ENCODE measurements at places on chromosomes 11 and 22.

GRCh38 chr11:106397787-106398501, 320.5 kb downstream of the AASDHPPT start:
- DNase-seq, result no peak

DNA sequence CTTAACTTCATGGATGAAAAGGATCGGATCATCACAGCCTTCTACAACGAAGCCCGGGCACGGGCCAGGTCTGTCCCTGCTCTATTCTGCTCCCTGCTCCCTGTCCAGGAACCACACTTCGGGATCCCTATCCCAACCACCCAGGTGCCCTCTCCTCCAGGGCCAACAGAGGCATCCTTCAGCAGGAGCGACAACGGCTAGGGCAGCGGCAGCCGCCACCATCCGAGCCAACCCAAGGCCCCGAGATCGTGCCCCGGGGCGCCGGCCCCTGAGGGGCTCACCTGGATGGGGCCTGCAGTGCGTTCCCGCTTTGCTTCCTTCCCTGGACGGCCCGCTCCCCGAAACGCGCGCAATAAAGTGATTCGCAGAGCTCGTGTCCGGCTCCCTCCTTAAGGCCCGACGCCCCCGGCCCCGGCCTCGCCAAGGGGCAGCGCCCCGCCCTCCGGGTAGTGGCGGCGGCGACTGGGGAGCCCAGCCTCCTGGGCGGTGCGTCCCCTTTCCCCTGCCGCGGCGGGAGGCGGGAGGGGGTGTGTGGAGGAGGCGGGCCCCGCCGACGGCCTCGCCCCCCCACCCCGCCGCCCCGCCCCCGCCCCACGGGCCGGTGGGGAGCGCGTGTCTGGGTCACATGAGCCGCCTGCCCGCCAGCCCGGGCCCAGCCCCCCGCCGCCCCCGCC, at the start of gene VEGFB:
TSS of gene VEGFB (plus strand) at position 672 of the 674 bp plus-strand sequence. CDS start 250 bp downstream, outside the sequence.
- DNase-seq, result peak; percentile 62

- DNase-seq, result no peak
Observed at GRCh38 chr22:44879301-44879680, 126.9 kb downstream of the ARHGAP8 start.

- DNase-seq, result no peak
Observed at GRCh38 chr11:57571606-57572005, 4.1 kb upstream of the UBE2L6 start.

- peak; percentile 51 for DNase-seq
Observed at GRCh38 chr11:83194281-83195142, 1.0 kb downstream of the ANKRD42 start.

- DNase-seq, result peak; percentile 56
Observed at GRCh38 chr22:26671317-26672059, 14.1 kb downstream of the MIAT start.

GRCh38 chr22:37278261-37278660, 4.0 kb upstream of the CYTH4 start:
- DNase-seq, result no peak

DNA sequence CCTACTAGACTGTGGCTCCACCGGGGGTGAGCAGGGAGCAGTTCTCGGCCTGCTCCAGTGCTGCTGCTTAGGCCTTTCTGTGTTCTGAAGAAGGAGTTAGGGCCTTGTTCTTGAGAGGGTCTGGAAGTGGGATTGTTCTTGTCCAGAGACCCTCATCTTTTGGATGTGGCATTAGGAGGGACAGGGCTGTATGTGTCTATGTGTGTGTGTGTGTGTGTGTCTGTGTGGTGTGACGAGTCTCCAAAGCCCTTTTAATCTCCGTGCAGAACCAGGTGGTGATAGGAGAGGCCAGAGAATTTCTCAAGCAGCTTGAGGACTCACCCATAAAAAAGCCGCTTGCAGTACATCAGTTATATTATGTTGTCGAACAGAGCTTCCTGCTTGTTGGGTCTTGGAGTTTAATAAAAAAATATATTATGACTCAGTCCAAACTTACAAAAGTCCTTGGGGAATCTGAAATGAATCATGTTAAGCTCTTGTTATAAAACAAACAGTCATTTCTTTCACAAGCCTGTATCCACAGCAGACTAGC, 196.5 kb downstream of the TENM4 start:
- DNase-seq, result no peak

DNA sequence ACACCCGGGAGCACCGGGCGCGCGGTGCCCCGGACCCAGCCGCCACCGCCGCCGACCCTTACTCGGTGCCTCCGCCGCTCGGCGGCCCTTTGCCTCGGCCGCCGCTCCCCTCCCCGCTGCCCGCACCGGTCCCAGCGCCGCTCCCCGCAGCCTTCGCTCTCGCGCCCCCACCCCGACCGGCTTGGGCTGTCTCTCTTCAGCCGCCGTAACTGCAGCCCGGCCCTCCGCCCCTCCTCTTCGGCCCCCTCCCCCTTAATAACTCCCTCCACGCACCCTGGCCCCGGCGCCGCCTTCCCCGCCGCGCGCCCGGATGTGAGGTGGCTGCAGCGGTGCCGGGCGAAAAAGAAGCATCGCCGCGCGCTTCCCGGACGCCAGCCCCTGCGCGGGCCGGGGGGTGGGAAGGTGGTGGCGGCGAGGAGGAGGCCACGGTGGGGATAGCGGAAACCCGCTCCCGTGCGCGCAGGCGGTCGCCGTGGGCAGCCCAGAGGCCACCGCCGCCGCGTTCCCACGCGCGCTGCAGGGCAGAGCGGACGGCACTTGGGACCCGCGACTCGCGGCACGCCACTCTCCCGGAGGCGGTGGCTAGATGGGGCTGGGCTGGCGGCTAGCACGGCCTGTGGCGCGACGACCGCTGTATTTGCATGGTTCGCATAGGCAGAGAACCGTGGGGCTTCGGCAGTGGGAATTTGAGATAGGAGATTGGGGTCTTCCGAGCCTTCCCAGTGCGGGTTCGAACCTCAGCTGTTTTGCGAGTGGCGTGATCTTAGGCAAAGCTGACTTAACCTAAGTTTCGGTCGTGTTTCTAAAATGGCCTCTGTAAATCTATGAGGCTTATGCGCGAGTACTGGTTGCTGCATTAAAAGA, at the start of gene EIF4ENIF1:
TSS of gene EIF4ENIF1 (minus strand) at position 211 of the 864 bp plus-strand sequence. CDS start 1,124 bp downstream, outside the sequence.
- peak; percentile 74 for DNase-seq

- DNase-seq, result no peak
Observed at GRCh38 chr22:43618517-43618916, 193.6 kb downstream of the EFCAB6 start.

GRCh38 chr11:69416143-69416515, 65.3 kb upstream of the LINC01488 start:
- no peak for DNase-seq

- DNase-seq, result no peak
Observed at GRCh38 chr22:38881997-38882879, 10.2 kb upstream of the CBX6 start.

- DNase-seq, result peak; percentile 67
Observed at GRCh38 chr11:67265633-67266448, 432 bp upstream of the GRK2 start.

- no peak for DNase-seq
Observed at GRCh38 chr11:119378851-119379465, 2.5 kb downstream of the USP2 start.

Data from stimulated activated CD8-positive, alpha-beta memory T cell treated with anti-CD3 and anti-CD28 coated beads, Interleukin-15, amount 100 ng/mL, for 48 hours (primary cell).